ENCODE measurements at places on chromosomes 5 and 9.

DNA sequence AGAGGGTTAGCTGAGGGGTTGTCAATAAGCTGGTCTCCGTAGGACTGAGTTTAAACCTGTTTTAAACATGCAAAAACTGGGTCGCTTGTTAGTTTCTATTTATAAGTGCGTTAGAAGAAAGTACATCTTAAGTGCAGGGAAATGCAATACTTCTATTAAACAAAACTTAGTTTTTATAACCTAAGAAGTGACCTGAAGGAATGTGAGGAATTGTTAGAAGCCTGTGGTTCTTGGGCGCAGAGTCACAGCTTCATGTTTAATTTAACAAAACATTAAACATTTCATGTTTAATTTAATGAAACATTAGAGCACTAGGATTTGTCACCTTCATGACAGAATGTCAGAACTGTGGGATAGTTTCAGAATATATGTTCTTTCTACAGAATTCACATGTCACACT, 469.2 kb upstream of the WWC1 start:
- no peak for DNase-seq

- DNase-seq: no peak
Observed at GRCh38 chr5:88145221-88145610, 123.4 kb downstream of the TMEM161B start.

DNA sequence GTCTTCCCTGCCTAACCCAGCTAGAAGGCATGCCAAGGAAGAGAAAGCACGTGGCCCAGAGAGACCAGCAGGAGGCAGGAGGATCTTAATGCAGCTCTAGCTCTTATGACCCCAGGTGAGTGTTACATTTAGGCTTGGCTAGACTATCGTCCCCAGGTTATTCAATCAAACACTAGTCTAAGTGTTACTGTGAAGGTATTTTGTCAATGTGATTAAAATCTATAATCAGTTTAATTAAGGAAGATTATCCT, 483.7 kb downstream of the BNC2 start:
- DNase-seq: no peak

DNA sequence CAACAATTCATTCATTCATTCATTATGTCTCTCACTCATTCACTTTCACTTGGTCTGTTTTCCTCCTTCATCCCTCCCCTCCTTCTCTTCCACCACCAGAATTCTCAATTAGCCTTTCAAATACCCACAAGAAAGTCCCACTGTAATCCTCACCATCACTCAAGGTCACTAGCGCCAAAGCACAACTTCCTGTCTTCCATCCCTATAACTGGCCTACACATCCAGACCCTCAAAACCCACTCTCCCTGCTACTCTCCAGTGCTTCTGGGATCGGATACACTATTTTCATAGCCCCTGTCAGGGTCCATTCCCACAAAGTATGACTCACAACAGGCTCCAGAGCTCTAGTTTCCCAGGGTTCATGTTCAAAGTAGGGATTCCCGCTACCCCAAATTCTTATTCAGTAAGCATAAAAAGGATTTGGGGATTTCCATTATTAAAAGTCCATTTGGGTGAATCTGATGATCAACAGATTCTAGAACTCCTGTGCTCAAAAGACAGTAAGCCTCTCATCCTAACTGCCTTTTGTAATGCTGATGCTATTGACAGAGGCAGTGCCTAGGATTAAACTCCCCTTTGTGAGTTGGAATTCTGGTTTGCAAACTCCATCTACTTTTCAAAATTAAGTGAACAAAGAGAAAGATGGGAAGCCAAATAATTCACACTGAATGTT, 250.9 kb downstream of the SEMA5A start:
- DNase-seq: no peak

DNA sequence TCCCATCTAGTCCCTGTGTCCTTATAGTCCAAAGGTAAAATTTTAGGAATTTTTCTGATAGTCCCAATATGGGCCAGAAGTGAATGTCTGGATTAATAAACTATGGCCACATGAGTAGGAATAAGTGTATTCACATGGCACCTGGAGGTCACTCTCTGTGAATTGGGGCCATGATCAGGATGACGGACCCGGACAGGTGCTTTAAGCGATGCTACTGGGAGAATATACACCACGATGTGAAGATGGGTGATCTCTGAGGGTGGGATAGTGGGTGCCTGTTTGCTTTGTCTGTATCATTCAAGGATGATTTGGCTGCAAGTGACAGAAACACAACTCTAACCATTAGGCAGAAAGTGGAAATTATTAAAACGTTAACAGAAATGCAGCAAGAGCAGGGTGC, 101.2 kb downstream of the UGCG start:
- no peak for DNase-seq

All from cortex of kidney (tissue), 1 donor.